ENCODE measurements at places on chromosomes 2 and 18. TPM values are rescaled to one million over a fixed set of nuclear protein-coding genes. Genes with fewer than 3 reads are reported as not detected.

DNA sequence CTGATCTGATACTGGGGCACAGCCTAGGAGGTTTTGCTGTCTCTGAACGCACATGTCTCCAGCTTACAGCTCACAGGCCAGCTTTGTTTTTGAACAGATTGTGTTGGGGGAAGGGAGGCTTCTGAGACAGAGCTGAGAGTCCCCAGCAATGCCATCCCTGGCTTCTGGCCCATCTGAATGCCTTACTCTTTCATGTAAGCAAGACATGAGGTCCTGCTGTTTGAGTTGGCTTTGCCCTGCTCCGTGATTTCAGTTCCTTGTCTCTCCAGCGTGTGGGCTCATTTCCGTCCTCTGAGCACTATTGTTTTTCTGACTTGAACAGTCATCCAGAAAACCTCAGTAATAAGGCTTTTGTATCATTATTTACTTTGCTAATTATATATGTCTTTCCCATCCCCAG is 194.9 kb upstream of the TNP1 start:
- no peak for DNase-seq

GRCh38 chr18:12851716-12852115 is 32.3 kb downstream of the PTPN2 start:
- DNase-seq: no peak

DNA sequence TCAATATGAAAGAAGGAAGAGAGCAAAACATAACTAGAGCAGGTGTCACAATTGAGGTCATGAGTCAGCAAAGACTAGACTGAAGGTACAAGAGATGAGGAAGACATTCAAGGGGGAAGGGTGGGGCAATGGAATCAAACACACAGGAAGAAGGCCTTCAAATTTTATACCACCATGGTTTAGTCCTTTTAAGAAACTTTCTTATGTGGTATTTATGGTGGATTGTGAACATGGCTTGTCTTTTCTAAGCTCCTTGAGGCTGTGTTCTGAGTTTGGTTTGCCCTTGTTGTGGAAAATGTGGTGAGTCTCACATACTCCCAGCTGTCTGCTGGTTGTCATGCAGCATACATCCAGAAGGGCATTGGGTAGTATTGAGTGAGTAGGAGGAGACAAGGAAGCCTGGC is 62.1 kb downstream of the NABP1 start:
- DNase-seq: no peak

- no peak for DNase-seq
Observed at GRCh38 chr2:40397765-40398164, 54.1 kb downstream of the SLC8A1 start.

SCN7A gene
- 0.03 TPM for total RNA-seq

GRCh38 chr2:137115081-137115794 is 349.9 kb downstream of the THSD7B start:
- DNase-seq: no peak

LINC00305 gene
- total RNA-seq: not detected

MAL gene
- 1.3 TPM for total RNA-seq

RUFY4 gene
- not detected for total RNA-seq

GRCh38 chr2:62110415-62111025 is 85.4 kb upstream of the B3GNT2 start:
- DNase-seq: no peak

GRCh38 chr18:49588971-49589370 is 27.1 kb downstream of the LIPG start:
- DNase-seq: no peak

DNA sequence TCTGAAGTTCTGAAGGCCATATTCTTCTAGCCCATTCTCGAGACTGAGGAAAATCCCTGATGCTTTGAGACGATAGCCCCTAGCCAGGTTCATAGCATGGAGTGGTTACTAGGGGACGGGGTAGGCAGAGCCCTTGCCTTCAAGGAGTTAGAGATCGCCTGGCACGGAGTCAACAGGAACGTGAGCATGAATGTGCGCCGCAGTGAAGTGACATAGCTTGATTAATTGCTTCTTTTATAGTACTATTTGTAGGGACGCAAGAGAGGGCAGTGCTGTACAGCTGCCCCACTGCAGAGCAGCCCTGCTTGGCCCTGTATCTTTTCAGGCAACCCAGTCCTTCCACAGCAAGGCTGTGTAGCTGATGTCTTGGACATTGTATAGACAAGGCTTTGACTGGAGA is 26.2 kb downstream of the HRH4 start:
- DNase-seq: no peak

ANKRD36B gene
- total RNA-seq: 14.7 TPM

GRCh38 chr2:73451263-73451972 is 65.8 kb downstream of the ALMS1 start:
- no peak for DNase-seq

PXDN gene
- 2.5 TPM for total RNA-seq

SUPT7L gene
- 22.4 TPM for total RNA-seq

DNA sequence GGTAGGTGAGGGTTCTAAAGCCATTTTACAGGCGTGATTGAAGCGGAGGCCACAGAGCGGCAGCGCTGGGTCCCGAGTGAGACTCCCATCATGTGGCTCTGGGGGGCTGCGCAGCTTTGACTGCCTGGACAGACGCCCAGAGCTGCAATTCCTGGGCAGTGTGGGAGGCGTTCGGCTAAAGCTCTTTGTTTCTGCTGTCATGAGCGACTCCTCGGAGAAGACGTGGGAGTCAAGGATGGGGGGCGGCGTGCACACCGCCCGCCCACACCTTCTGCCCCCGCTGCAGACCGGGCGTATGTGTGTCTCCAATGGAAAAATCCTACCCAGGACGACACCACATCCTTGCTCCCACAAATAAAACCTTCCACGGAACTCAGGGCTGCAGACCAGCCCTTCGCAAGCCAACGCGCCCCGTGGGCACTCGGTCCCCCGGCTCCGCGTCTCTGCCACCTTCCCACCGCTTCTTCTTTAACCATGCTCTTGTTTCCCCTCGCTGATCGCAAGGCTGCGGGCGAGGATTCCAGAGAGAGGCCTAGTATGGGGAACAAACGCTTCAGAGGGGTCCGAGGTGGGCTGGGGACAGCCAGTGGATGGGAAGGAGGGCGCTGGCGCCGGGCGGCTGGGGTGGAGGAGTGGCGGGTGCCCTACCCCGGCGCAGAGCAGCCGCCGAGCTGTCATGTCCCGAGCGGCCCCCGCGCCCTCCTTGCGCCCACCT is 680 bp upstream of the LBH start:
- DNase-seq: no peak

GRCh38 chr18:28095041-28095440 is 81.9 kb downstream of the CDH2 start:
- DNase-seq: no peak

DNA sequence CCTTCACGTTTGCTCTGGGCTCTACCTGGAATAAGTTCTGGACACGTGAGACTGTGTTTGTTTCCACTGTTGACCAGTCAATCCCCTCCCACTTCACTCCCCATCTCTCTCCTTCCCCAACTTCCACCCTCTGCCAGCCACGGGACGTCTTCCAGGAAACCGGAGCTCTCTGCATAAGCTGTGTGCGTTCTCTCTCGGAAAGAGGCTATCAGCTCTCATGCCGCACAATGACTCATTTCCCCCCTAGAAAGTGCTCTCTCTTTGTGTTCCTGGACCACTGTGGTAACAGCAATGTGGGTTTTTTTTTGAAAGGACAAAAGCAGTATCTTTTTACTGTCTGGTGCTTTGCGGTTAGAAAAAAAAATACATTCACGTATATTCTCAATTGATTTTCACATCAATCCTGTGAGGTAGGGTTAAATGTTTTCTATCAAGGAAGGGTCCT is 10.2 kb downstream of the PROKR1 start:
- no peak for DNase-seq

MSH6 gene
- 98.0 TPM for total RNA-seq

GRCh38 chr2:127359520-127359919 is 28.3 kb downstream of the MAP3K2 start:
- no peak for DNase-seq

AKAIN1 gene
- not detected for total RNA-seq

GRCh38 chr18:9926977-9927376 is 13.2 kb downstream of the VAPA start:
- DNase-seq: no peak

DNA sequence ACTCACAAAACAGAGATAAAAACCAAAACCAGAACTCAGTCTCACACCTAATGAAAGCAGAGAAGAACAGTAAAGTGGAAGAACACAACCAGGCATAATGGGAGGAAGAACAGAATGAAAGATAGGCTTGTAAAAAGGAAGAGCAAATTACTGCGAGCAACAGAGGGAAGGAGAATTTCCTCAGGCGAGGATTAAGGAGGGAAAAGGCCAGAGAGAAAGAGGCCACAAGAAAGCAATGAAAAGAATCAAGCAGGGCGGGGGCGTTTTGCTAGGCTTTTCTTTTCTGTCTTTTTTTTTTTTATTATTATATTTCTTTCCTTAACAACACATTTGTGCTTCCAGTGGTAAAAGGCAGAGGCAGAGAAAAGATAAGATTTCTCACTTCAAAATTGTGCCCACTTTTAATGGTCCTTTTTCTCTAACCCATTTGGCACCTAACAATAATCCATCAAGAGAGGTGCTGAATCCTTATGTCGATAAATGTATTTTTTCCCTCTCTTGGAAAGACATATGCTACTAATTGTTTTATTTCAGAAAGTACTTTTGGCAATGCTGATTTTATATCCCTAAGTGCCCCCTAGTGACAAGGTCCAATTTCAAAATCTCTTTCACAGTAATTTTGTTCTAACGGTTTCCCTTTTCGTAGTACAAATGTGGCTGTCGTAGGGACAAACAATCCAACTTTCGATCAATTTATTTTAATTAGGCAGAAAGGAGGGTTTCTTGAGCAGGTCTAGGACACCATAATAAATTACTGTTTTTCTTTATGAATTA is 138.7 kb upstream of the AQP4 start:
- no peak for DNase-seq

GAREM1 gene
- 4.7 TPM for total RNA-seq

DNA sequence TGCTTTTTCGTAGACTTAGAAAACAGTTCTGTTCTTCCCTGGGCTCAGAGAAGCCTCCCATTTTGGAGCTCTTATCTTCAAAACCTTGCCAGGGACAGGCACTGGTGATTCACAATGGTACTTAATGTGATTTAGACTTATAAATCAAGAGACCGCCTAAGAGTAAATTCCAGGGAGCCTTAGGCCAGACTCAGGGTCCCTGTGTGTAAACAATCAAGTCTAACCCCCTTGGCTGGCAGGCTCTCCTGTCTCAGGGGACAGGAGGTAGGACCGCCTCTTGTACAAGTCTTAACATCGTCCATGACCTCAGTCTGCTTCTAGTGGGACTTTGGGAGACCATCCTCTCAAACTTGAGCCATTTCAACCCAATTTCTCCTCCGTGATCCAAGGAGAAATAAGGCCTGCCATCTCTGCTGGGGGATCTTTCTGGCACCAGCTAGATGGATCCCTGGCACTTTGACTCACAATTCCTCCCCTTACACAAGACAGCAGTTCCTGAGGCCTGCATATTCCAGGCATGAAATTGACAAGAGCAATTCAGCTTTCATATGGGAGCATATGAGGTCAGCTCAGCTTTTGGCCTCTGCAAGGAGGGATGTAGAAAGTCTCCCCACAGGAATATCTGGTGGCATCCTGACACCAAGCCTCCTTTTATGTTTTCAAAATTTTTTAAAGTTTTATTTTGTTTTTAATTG is 487.0 kb downstream of the TNS1 start:
- no peak for DNase-seq

VAPA gene
- 228 TPM for total RNA-seq

DNA sequence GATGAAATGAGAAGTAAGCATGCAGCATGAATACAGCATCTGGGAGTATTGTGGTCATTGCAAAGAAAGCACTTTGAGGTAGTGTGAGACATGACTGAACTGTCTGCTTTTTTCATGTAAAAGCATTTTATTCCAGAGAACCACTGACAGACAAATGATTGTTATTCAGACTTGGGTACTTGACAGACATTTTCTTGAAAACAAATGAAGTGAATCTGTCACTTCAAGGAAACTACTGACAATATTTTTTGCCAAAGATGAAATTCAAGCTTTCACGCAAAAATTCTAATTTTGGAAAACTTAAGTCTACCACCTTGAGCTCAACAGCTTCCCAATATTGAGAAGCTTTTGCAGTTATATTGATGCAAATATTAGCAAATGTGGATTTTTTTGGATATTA is 255.7 kb downstream of the ARL6IP6 start:
- no peak for DNase-seq

DNA sequence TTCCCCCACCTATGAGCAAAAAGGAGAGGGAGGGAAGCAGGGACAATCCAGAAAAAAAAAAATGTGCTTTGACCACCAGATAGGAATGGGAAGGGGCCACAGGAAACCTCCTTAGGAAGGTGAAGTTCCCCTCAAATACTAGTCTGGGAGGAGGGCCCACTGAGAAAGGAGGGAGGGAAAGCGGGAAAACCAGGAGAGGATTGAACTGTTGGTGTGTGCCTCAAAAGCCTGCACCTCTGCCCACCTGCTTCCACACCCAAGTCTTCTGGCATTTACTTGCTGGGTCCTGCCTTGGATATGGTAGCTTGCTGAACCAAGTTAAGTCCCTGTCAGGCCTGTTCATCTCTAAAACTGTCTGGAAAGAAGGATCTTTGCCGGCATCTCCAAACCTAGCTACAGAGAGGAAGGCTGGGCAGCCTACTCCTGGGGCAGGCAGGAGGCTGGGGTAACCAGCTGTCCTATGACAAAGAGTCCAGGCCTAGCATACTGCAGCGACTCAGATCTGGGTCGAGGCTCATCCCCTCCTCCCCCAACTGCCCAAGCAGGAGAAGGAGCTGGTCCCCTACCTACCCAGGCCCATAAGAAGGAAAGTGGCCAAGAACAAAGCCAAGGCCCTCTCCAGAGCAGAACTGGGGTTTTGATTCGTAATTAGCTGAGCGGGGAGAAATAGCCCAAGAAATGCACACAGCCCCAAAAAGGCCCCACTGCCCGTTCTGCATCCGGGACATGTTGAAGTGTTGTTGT is 3.0 kb downstream of the EN1 start:
- DNase-seq: no peak

- no peak for DNase-seq
Observed at GRCh38 chr2:141878016-141878415, 252.8 kb downstream of the LRP1B start.

PTH2R gene
- total RNA-seq: 0.10 TPM

GNLY gene
- not detected for total RNA-seq

- no peak for DNase-seq
Observed at GRCh38 chr2:113046465-113046864, 6.2 kb downstream of the IL36B start.

DNA sequence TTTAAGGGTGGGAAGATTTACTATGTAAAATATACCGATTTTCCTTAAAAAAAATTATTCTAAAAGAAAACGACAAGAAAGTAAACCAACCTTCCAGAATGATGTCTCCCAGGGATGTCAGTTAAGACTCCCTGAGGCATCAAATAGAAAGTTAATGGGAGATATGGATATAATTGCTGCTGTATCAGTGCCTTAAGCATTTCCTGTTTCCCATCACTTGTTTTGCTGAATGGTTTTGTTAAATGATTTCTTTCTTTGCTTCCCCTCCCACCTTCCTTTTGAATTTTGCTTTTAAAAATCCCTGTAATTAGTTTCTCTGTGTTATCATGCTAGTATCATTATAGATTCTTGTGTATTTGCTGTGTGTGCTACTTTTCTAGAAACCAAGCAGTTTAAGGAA is 154.3 kb upstream of the CWC22 start:
- no peak for DNase-seq

CGREF1 gene
- 10.1 TPM for total RNA-seq
